ENCODE measurements at places on chromosomes 16 and 17. TPM values are rescaled to one million over a fixed set of nuclear protein-coding genes. Genes with fewer than 3 reads are reported as not detected.

PRKCA gene
- total RNA-seq, result 95.3 TPM

BIRC5 gene
- total RNA-seq, result 8.5 TPM

ZFP90 gene
- total RNA-seq, result 12.6 TPM

CDH11 gene
- 0.66 TPM for total RNA-seq

CPHXL gene
- total RNA-seq, result not detected

CFAP97D1 gene
- total RNA-seq, result not detected

- no peak for DNase-seq
Observed at GRCh38 chr16:73568769-73569168, 520.8 kb upstream of the ZFHX3 start.

GRCh38 chr16:87487361-87487924 is 5.4 kb downstream of the ZCCHC14 start:
- DNase-seq, result no peak

- no peak for DNase-seq
Observed at GRCh38 chr17:65398040-65398787, 163.2 kb downstream of the AXIN2 start.

- DNase-seq, result peak; percentile 38
Observed at GRCh38 chr17:16987830-16988601, 16.1 kb upstream of the TNFRSF13B start.

DNA sequence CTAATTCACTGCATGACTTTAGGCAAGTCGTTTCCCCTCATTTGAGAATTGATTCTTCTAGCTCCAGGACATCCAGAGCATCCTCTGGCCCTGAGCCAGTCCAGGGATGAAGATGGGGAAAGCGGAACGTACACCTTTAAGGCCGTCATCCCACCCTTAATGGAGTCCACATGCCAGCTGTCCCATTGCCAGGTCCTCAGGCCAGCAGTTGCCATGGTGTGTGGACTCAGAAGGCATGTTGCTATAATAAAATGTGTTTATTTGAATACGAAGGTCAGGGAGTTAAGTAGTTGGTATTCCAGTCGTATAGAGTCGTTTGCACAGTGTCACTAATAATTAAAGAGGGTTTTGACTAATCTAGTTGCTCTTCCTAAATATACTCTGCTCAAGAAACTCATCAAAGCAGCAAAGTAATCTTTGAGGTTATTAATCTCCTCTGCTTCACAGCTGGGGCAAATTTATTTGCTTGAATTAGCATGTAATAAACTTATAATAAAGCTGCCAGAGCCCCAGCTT is 30.4 kb downstream of the CCDC182 start:
- DNase-seq, result no peak

Measured in activated T-cell treated with anti-CD3 and anti-CD28 coated beads, Interleukin-2, amount 50 U/mL, for 4 hours (primary cell).